ENCODE measurements at places on chromosomes 5 and 9.

DNA sequence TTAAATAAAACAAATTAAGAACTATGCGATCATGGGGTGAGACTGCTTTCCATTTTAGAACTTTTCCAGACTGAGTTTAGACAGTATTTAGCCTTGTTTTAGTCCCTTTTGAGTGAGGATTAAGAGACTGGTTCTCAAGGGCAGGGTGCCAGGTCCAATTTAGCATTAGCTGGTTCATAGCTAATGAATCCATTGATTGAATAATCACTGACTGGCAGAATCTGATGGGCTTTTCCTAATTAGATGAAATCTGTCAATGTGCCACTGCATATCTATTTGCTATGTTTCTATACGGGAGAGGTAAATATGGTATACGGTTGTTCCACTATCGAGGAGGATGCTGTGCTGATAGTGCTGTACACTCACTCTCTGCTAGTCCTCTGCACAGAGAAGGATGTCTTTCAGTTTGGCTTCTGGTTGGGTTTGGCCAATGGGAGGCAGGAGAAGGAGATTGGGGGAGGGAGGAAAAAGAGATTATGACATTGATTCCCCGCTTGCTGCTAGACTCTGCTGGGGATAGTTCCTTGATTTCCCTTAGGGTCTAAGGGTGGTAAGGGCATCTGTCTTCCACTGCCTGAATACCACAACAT lies 496.6 kb downstream of the CTNND2 start:
- no peak for DNase-seq

- DNase-seq: no peak
Observed at GRCh38 chr9:109771087-109771486, 8.9 kb upstream of the PALM2AKAP2 start.

DNA sequence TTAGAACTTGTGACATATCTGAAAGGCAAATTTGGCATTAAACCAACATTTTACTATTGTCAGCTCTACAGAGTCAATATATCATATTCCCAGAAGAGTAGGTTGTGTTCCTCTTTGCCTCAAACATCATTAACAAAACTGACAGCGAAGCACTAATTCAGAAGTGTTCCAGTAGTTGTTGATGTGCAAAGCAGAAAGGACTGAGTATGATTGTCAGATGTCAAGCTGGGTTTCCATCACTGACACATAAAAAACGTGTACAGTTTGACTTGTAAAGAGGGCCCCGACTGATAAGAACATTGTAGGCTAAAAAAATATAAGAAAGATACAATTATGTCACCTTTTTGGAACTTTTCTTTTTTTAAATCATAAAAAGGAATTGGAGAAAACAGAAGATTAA lies 101.5 kb upstream of the ZNF608 start:
- DNase-seq: no peak

DNA sequence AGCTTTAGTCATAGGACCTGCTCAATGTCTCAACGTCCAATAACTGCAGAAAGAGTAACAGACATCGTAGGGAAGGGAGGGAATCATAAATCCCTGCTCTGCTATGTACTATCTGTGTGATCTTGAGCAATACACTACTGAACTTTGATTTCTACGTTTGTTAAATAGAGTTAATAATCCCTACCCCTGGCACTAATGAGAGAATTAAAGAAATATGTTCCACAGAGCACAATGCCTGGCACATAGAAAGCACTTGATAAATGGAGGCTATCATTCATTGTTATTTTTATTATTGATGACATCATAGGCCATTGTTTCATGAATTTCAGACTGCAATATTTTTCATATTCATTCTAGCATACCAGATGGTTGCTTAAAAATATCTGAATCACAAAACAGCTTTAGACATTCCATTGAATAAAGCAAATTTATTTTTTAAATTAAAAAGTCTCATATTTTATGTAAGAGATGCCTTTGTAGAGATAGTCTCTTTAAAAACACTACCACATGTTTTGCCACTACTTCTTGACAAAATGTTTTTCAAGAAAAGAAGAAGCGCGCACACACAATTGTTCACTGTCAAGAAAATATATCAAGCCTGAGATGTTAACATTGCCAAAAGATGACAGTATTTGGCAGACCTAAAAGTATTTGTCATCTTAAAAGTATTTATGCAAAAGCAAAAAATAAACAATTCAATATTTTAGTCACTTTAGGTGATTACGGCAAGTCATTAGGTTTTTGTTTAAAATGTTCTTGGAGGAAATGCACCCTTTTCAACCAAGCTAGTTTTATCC lies 108.5 kb downstream of the EBF1 start:
- no peak for DNase-seq

DNA sequence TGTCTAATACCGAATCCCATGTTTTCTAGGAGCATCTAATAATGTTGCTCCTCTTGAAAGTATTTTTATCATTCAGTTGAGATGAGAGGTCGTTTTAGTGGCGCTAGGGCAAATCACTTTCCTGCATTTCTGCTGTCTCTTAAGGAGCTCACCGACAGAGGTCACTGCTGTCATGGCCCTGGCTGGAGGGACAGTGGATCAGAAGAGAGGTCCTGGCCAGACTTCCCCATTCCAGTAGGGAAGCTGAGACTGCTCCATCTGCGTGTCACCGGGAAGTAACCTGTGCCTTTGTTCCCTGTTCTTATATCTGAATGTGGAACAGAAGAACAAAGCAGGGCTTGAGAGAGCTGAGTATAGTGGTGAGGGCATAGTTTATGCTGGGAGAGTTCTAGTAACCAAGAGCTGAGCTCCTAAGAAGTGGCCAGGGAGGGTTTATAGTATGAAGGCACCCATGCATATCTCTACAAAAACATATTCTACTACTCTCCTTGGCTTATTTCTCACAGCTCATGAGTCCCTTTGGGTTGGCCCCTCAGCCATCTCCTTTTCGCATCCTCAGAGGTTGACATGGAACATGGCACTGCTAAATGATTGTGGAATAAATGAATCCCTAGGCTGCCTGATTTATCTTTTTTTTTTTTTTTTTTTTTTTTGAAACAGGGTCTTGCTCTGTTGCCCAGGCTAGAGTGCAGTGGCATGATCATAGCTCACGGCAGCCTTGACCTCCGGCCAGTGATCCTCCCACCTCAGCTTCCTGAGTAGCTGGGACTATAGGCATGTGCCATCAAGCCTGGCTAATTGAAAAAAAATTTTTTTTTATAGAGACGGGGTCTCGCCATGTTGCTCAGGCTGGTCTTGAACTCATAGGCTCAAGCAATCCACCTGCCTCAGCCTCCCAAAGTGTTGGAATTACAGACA lies 27.2 kb downstream of the ATP6V0E1 start:
- DNase-seq: no peak

DNA sequence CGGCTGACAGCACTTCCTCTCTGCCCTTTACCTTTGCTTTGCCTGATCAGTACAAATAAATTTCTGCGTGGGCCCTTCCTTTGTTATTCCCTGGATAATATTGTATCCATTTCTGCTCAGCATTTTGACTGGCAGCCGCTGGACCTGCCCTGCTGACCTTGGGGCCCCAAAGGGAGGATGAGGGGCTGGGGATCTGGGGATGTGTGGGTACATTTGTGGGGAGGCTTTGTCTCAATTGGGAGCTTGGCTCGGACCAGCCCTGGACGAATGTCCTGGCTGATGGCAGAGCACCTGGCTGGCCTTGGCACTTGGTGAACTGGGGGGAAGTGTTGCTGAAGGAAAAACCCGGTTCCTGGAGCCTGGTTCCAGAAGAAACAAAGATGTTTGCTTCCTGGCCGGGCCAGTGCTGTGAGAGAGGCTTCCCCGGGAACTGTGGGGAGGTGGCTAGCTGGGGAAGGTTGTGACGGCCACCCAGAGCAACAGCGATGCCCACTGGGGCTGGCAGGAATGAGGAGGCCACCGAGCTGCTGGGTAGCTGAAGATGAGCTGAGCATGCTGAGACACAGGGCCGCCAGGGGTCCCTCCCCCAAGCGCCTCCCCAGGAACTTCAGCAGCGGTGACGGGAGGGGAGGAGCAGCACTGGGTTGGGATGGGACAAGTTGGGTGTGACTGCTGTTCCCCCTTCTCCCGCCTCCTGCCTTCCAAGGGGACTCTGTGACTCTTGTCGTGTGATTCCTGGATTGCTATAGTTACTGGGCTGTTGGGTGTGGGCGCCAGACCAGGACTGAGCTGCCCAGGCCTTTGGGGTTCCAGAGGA lies 8.4 kb downstream of the LMX1B start:
- DNase-seq: no peak

DNA sequence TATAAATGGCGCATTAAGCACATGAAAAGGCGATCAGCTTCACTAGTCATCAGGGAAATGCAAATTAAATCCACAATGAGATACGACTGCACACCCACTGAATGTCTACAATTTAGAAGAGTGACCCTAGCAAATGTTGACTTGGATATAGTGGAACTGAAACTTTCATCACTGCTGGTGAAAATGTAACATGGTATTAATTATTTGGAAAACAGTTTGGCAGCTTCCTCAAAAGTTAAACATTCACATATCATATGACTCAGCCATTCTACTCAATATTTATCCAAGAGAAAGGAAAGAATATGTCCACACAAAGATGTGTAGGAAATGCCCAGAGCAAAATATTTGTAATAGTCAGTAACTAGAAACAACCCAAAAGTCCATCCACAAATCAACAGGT lies 146.5 kb downstream of the LPAR1 start:
- DNase-seq: no peak

- no peak for DNase-seq
Observed at GRCh38 chr5:65299861-65300260, 181.9 kb downstream of the ADAMTS6 start.

DNA sequence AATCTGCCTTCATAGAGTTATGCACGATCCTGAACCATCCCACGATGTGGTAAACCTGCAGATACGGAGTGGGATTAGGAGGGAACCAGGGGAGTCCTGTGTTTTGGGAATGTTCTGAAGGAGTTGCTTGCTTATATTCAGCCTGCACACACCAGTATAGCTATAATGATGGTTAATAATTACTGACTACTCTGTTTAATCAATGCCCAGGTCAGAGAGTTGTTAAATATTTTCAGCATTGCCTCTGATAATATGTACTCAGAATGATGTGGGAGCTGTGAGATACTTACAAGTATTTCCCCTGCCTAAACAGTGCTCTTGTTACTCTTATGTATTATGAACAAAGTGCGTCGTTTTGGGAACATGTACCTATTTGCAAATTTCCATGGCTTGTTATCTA lies 34.8 kb upstream of the STK32A start:
- DNase-seq: no peak

- DNase-seq: no peak
Observed at GRCh38 chr9:114271556-114272510, 51.1 kb upstream of the ORM1 start.

DNA sequence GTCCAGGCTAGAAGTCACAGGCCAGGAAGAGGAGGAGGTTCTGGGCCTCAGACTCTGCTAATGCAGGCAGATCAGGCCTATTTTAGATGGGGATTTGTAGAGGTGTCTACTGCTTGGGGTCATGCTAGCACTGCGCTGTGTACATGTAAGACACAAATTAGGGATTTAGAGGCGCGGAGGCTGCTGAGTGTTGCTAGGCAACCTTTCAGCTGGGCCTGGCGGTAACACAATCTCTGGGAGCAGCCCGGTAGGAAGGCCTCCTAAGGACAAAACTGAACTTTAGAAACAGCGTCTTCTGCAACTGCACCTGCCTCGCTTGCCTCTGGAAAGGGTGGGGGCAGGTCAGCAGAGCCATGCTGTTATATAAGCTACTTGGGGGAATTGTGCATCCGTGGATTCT lies 147.9 kb downstream of the MACROH2A1 start:
- DNase-seq: no peak

DNA sequence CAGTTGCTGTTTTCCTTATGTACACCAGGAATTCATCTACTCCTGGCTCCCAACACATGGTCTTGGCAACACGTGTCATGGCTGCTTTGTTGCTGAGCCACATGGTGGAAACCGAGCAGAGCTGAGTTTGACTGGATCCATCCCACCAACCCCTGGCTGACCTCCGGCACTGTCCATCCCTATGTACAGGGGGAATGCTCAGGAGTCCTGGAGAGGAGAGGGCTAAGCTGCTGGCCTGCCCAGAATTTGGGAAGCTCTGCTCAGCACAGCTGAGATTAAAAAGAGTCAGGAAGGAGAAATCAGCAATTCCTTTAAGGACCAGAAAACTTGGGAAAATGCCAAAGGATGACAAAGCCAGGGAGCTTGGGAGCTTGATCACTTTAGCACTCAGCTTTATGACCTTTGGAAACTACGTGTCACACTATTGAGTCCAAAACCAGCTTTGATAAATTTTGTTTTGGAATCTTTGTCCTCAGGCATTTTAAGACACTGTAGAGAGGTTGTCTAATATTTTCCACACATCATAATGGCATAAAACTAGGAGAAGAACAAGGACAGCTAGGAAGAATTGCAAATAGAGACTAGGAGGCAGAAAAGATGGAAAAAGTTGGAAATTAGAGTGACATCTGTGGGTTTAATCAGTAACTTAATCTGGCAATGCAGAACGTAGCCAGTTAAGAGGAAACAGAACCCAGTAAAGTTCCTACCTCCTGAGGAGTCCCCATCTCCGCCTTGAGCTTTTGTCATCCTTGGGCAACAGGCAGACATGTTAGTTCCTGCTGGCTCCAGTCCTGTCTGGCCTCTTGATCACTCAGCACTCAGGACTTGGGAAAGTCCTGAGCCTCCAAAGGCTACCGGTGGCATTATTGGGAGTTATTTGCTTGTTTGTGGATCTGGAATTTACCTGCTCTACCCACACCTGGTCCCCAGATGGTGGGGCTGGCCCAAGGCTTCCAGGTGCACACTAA lies 62.5 kb upstream of the PLPP1 start:
- DNase-seq: no peak

GRCh38 chr9:79387101-79387835 lies 184.5 kb upstream of the TLE4 start:
- no peak for DNase-seq

DNA sequence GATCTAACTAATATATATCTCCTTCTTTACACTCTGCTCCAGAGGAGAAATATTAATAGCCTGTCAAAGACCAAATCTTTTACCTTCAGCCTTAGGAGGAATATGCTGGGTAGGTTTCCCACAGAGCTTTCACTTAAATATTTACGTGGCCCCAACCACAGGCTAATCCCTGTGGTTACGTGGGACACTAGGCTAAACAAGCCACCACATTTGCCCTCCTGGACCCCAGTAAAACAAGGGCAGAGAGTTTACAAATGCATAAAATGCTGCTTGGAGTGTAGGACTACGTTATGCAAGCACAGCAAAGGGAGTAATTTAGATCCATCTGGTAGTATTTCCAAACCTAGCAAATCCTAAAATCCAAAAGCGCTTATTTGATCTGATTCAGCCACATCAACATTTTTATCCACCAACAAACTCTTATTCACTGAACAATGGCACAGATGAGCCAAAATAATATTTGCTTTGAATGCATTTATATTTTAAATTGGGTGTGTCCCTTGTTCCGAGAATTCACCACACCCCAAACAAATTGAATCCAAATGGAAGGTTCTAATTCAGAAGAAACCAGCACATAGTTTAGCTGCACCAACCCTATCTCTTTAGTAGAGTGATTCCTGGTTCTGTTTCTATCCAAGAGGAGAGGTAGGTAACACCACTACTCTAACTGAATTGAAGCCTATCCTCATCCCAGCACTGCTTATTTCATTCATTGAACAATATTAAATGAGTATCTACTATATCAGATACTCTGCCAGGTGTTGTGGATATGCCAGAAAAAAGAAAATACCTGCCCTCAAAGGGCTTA lies 179.0 kb downstream of the TSSK1B start:
- no peak for DNase-seq
